Activated gamma-delta T cell (primary cell): ENCODE measurements at places on chromosomes 6 and 20.

GRCh38 chr6:140079328-140079727 lies 704.9 kb upstream of the CITED2 start:
- no peak for DNase-seq

- no peak for DNase-seq
These were observed 7.1 kb upstream of the NPBWR2 start for GRCh38 chr20:64114356-64114971.

- DNase-seq: no peak
These were observed 13.9 kb downstream of the GCM1 start for GRCh38 chr6:53134601-53135235.

DNA sequence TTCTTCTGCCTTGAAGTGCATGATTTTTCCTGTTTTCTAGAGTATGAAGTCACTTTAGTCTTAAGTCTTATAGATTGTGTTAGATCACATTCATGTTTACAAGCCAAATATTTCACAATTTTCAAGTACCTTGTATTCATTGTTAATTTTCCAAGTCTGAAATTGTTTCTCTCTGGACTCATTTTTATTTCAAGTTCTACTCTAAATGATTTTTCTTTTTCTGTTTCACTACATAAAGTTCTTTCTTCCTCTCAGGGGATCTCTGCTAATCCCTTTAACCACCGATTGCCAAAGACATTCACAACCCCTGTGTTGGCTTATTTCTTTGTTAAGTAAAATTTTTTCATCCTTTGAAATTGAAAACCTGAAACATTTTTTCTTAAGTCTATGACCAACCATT lies 805.7 kb downstream of the KIF16B start:
- DNase-seq: no peak

- no peak for DNase-seq
These were observed 61.9 kb downstream of the GPR6 start for GRCh38 chr6:110039981-110040383.

DNA sequence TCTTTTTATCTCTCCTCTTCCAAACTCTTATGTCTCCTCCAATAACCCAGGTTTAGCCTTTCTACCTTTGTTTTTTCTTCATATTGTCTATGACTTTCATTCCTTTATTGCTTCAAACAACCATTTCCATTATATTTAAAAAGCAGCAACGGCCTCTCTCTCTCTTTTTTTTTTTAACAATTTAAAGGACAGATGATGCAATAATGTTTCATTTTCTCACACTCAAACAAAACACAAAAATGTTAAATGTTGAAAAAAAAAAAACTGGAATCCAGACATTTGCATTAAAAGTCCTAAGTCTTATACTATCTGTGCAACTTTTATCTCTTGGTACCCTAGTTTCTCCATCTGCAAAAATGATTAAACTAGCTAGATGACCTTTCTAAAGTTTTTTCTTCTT lies 105.8 kb downstream of the LMBRD1 start:
- DNase-seq: no peak

- no peak for DNase-seq
These were observed 56.5 kb upstream of the TENT5A start for GRCh38 chr6:81808851-81809570.

- no peak for DNase-seq
These were observed 31.1 kb upstream of the SSTR4 start for GRCh38 chr20:23003881-23004460.

DNA sequence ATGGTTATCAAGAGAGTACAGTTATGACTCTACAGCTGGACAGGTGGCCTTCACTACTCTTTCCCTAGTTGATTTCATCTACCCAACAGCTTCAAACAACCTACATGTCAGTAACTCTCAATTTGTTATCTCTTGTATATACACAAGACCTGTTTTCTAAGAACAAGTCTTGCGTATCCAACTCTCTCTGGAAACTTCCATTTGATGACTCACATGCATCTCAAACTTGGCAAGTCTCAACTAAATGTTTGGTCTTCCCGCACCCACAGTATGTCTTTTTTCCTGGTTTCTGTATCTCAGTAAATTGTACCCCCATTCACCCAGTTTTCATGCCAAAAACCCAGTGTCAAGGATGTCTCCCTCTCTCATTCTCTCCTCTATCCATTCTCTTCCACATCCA lies 97.7 kb downstream of the BTBD9 start:
- DNase-seq: no peak

GRCh38 chr6:128078276-128078675 lies 177.4 kb upstream of the THEMIS start:
- no peak for DNase-seq

DNA sequence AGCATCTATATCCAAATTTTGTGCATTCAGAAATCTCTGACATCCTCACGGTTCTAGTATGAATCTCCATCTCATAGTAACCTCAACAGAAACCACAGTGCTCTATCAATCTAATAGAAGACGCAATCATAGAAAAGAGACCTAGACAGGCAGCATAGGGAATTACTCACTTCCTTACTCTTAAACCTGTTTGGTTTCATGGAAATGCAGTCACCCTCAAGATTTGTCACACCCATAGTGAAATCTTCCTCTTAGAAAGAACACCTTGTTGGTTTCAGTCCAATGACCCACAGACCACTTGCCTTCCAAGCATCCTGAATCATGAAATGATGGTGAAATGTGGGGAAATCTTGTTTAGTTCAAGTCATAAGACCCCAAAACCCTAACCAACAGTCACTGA lies 166.1 kb upstream of the PRDM1 start:
- no peak for DNase-seq

GRCh38 chr20:50670126-50670862 lies 21.0 kb downstream of the RIPOR3 start:
- no peak for DNase-seq

GRCh38 chr6:167789358-167789757 lies 37.4 kb upstream of the AFDN start:
- DNase-seq: no peak

DNA sequence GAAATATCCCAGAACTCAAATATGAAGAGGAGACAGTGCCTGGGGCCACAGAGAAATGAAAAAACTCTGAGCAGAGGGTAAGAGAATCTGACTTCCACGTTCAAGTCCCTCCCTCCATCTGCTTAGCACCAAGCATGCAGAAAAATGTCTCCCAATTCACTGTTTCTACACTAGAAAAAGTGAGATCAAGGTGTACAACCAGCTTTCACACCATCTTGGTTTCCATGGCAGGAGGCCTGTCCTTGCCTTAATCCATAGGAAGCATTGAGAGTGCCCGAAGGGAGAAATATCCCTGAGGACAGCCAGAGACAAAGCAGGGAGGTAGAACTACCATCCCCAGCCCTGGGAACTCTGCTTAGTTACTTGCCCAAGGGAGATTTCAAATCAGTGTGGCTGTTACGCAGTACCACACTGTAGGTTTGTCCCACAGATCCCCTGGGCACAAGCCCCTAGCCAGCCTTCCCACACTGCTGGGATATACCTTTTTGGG lies 82.9 kb downstream of the SCML4 start:
- DNase-seq: no peak

GRCh38 chr20:59837623-59838394 lies 95.6 kb downstream of the SYCP2 start:
- no peak for DNase-seq

- DNase-seq: no peak
These were observed 49.7 kb downstream of the ZBTB2 start for GRCh38 chr6:151341476-151342195.

DNA sequence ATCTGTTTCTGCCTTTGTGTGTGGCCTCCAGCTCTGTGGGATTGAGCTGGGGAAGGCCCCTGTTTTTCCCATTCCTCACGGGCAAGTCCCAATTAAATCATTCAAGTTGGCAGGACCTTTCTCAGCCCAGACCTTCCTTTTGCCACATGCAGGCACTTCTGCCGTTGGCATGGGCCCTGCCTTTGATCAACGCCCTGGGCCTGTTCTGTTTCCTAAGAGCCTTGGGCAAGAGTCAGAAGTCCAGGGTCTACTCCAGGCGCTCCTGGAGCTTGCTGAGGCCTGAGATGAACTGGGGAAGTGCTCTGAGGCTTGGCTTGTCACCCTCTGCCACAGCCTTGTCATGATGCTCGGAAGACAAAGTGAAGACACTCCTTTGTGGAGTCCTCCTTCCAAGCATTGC lies 7.1 kb downstream of the IP6K3 start:
- no peak for DNase-seq

DNA sequence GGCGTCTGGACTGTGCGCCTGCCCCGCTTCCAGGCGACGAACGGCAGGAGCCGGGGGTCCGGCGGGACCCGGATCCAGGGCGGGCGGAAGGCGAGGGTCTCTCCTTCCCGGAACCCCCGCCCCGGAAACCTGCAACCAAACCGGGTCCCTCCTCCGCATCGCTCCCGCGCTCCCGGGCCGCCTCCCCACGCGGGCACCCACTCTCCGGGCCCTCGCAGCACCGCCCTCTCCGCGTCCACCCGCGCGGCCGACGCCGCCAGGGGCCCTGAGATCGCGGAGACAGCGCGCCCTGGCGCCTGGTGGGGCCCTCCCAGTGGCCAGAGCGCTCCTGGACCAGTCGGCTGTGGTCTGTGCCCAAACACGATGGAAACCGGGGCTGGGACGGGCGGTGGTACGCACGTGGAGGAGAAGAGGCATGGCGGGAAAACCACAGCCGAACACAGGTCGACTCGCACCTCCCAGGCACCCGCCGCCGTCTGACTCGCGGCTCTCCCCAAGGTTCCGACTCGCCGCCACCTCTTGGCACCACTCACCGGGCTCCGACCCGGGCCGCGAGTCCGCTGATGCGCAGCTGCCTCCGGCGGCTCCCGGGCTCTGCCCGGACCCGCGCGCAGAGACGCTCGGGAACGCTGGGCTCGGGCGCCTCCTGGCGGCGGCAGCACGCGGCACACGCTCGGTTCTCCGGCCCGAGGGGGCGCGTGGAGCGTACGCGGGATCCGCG lies 7.9 kb downstream of the NKX2-2 start:
- peak; percentile 27 for DNase-seq

GRCh38 chr6:149694921-149695320 lies 23.0 kb downstream of the LATS1 start:
- DNase-seq: no peak

DNA sequence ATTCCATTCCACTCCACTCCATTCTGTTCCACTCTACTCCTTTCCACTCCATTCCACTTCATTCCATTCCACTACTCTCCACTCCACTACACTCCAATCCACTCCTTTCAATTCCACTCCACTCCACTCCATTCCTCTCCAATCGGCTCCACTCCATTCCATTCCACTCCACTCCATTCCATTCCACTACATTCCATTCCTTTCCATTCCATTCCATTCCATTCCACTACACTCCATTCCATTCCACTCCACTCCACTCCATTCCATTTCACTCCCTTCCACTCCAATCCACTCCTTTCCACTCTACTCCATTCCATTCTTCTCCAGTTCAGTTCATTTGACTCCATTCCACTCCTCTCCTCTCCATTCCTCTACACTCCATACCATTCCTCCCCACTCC lies 26.2 kb upstream of the DEFB125 start:
- DNase-seq: no peak

GRCh38 chr6:166484863-166485262 lies 101.6 kb downstream of the RAMACL start:
- DNase-seq: no peak

GRCh38 chr20:54044156-54044555 lies 26.2 kb downstream of the BCAS1 start:
- no peak for DNase-seq

DNA sequence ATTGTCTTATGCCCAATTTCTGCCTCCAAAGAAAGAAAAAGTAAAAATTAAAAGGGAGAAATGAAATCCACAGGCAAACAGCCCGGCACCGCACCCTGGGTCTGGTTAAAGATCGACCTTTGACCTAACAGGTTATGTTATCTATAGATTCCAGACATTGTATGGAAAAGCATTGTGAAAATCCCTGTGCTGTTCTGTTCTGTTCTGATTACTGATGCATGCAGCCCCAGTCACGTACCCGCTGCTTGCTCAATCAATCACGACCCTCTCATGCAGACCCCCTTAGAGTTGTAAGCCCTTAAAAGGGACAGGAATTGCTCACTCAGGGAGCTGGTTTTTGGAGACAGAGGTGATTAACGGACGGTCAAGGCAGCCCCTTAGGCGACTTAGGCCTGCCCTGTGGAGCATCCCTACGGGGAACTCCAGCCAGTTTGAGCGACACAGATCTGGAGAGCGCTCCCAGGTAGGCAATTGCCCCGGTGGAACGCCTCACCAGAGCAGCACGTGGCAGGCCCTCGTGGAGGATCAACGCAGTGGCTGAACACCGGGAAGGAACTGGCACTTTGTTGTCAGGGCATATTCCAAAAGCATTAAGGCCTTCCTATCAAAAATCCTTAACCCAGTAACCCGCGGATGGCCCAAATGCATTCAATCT lies 12.0 kb upstream of the HFE start:
- no peak for DNase-seq

DNA sequence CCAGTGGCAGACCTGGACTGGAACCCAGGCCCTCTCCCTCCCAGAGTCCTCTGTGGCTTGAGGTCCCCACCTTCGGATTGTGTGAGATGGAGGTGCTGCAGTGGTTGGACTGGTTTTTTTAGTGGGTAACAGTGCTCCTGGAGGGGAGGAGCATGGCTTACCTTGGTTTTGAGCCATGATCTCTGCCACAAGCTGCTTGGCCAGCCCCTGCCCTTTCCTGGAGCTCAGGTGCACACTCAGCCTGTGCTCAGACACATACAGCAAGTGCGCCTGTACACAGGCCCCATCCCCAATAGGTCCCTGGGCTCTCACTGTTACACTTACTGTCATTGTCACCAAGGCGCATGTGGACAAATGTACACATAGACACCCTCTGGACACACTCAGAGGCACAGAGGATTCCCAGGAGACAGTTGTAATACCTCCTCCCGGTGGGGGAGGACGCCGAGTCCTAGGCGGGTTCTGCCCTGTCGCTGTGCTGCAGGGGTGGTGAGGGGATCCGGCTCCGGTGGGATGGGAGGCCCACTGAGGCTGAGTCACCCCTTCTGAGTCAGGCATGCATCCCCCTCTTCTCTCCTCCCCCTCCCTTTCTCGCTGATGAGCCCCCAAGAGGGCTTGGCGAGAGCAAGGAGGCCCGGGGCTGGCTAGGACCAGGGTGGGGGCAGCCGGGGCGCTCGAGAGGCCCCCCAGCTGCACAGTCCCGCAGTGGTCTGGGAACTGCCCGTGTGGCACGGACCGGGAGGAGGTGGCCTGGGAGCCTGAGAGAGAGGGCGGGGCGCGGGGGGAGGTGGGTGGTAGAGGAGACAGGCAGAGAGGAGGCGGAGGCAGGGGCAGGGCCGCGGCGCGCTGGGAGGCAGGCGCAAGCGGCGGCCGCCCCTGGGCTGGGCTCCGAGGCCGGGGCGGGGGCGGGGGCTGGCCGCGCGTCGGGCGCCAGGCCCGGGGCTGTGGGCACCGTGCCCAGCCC lies 522 bp upstream of the EPB41L1 start:
- peak; percentile 23 for DNase-seq

DNA sequence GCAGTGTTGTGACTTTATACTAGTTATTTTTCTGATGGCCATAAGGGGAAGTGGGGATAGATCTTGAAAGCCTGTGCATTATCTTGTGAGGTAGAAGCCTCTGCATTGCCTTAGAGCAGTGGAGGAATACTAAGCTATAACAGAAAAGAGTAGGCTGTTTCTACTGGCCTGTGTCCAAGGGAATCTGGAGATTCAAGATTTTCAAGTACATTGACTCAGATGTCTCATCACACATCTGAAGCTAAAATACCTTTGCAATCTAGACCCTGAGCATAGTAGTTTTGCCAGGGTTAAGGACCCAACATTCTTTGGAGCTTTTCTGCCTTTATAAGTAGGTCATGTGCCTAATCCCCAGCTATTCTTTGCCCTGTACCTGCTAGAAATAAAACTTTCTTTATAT lies 272.3 kb downstream of the TENT5A start:
- no peak for DNase-seq

GRCh38 chr6:82364087-82365015 lies 734 bp downstream of the TPBG start:
- DNase-seq: no peak

GRCh38 chr6:38187811-38188590 lies 368.5 kb downstream of the ZFAND3 start:
- no peak for DNase-seq

GRCh38 chr20:54382419-54382818 lies 93.0 kb upstream of the DOK5 start:
- DNase-seq: no peak
